ENCODE measurements at places on chromosomes 5 and 9.

DNA sequence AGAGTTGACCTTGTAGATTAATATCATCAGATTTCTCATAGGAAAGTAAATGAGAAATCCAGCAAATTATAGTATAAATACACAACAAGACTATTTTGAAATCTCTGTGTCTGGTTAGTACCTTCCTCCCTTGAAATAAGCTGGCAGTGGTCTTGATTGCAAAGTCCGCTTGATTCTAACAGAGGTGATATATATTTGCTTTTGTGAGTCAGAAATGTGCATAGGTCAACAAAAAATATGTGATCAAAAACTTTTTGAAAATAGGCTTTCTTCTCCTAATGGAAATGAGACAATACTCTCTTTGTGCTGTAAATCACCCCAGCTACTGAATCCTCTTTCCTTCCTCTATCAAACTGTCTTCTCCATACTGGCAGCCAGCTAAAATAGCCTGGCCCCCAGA is 749.2 kb upstream of the CDH10 start:
- DNase-seq = no peak

- DNase-seq = peak; percentile 65
These were observed 21.3 kb downstream of the TRMO start for GRCh38 chr9:97900738-97901565.

DNA sequence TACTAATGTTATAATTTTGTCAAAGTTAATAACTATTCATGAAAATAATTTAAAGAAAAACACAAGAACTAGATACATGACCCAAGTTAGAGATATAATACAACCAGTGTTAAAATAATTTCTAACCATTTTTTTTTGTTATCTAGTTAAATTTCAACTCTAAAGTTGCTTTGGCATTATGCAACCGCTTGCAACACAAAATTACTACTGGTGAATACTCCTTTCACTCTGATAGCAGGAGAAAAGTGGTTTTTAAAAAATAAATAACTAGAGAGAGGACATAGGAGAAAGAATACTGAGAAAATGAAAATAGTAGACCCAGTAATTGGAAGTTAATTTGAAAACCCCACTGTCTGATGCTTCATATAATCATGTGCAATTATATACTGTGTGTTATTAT is 622.4 kb upstream of the GRIN3A start:
- no peak for DNase-seq

DNA sequence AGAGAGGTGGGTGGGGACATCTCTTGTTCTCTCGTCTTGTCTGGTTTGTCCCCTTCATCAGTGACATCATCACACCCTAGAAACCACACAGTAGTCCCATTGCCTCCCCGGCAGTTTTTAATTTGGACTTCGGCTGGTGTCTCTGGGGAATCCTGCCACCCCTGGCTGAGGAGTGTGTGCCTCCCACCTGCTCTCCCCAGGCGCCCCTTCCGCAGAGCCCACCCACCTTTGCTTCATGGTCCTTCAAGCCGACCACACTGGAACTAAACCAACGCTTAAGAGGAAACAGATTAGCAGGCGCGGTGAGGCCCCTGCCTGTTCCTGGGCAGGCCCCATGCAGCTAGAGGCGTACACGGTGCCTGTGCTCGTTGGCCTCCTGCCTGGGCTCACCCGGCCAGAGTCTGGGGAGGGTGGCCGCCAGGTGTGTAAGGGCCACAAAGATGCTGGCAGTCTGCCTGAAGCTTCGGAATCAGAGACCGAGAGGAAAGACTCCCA is 107.6 kb upstream of the SPRY4 start:
- DNase-seq = peak; percentile 47

DNA sequence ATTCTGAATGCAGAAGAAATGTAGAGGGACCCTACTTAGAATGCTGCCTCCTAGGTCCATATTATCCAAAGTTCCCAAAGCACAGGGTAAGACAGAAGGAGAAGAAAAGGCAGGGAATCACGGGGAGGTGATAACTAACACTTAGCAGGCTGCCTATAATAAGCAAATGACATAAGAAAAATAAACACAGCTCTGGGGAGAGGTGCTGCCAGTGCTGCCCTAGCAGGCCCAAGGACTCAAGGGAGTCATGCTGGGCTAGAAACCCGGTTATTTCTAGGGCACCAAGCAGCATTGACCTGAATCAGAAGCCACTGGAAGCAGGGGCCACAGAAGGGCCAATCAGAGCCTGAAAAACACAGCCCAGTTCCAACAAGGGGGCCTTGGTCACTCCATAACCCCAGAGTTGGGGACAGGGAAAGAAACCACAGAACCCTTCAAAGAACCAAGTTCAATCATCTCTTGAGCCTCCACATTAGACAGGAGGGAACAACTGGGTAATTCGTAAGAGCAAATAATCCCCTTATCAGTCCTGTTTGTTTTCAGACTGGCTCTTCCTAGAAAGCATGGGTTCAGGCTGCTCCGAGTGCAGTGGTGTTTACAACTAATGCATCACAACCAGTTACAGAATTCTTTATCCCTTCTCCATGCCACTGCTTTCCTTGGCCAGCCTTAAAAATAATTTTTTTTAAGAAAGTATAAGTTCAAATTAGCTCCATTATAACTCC is 24.0 kb downstream of the NRG2 start:
- no peak for DNase-seq

- DNase-seq = no peak
These were observed 29.1 kb upstream of the NEURL1B start for GRCh38 chr5:172611913-172612312.

GRCh38 chr9:4886698-4887097 is 94.0 kb downstream of the RCL1 start:
- peak; percentile 59 for DNase-seq

DNA sequence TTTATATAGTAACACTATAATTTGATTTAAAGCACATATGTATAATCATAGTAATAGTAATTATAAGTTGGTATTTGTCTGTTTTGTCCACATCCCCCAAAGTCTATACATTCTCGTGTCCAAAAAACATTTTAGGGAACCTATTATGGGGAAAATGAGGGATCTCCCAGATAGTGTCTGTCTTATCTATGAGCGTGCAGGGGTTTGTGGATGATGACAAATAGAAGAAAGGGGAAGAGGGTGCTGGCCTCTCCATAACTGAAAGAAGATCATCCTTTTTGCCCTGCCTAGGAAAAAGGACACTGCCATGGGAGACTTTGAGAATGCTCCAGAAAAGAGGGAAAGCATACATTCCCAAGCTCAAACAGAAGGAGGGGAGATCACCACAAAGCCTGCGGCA is 45.3 kb downstream of the C5orf22 start:
- DNase-seq = no peak

DNA sequence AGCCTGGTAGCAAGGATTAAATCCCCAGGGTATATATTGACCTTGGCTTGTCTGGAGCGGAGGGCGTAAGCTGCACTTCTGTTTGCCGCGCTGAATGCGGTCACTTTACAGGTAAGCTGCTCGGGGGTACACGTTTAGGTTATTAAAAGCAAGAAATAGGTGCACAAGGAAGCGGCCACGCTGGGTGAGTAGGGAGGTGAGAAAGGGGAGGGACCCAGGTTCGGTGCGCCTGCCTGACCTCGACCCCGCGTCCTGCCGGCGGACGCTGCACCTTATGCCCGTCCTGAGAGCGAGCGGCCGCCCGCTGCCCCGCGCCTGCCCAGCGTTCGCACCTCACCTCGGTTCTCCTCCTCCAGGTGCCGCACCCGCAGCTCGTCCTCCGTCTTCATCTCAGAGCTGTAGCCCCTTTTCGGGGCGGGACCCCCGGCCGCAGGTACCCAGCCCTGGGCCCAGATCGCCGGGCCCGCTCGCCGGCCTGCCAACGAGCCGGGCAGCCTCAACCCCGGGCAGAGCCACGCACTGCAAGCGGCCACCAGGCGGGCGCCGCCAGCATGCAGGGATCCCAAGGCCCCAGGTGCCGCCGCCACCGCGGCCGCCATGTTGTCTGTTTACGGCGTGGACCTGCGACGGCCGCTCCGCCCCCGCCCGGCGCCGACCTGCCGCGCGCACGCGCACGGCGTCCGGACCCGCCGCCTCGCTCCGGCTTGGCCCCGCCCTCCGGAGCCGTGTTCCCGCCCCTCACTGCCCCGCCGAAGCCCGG is at the start of gene AUH:
AUH (minus strand) TSS at position 628 of the 760 bp plus-strand sequence; CDS start at position 599, 29 bp downstream.
- peak; percentile 96 for DNase-seq

DNA sequence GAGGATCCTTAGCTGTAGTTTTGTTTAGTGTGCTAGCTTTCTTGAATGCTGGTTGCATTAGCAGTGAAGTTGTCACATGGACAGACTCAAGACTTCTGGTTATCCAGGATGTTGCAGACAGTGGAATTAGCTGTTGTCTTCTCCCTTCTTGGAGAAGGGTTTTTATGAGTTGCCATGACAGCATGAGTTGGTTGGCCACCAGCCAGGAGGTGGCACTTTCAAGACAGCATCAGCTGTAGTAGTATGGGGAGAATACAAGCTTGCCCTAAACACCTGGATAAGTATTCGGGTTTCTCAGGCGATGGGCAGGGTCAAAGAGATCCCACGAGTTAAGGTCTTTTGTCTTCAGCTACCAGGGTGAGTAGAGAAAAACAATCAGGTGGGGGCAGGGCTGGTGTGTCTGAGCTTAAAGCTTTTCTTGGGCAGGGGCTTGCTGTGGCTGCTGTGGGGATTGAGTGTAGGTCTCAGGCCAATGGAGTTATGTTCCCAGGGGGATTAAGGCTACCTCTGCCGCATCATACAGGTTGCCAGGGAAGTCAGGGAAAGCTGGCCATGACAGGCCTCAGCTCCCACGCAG is 7.7 kb upstream of the C5orf47 start:
- DNase-seq = no peak

DNA sequence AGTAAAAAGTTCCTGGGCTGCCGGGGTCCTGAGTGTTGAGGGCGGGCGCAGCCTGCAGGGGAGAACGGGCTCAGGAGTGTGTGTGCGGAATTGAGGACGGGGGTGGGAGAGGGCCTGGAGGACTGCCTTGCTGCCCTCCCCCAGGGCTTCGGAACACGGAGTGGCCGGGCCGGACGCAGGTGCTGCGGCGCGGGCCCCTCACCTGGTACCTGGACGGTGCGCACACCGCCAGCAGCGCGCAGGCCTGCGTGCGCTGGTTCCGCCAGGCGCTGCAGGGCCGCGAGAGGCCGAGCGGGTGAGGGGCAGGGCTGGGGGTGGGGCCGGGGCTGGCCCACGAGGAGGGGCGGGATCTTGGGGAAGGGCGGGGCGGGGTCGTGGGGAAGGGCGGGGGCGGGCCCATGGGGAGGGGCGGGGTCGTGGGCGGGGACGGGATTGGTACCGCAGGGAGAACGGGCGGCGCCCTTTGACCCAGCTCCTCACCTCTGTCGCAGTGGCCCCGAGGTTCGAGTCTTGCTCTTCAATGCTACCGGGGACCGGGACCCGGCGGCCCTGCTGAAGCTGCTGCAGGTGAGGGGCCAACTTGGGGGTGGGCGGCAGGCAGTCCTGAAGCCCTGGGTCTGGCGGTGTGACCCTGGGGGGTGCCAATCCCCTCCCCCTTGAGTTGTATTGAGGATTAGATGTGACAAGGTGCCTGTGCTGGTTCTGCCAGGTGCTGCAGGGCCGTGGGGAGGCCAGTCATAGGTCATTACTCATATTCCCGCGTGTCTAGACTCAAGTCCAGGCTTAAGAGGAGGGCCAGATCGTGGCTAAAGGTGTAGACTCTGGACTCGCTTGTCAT is 7.1 kb downstream of the FPGS start:
- peak; percentile 42 for DNase-seq

GRCh38 chr9:12680757-12681156 is 12.4 kb upstream of the TYRP1 start:
- no peak for DNase-seq

DNA sequence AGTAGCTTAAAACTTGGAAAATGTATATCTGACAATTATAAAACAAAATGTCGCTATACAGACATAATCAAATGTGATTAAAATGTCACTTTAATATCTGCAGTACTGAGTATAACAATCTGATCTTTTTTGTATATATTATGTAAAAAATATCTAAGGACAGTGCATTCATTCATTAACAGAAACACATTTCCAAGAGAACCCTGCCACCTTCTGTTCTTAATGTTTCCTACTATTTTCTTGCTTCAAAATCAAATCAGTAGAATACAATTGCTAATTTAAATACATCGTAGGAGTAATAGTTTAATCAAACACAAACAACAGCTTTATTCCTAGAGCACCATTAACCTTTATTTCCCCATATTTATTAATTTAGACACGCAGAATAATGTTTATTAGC is 142.6 kb upstream of the ST8SIA4 start:
- peak; percentile 27 for DNase-seq

- DNase-seq = no peak
These were observed 1.5 kb upstream of the FXN start for GRCh38 chr9:69034071-69034470.

DNA sequence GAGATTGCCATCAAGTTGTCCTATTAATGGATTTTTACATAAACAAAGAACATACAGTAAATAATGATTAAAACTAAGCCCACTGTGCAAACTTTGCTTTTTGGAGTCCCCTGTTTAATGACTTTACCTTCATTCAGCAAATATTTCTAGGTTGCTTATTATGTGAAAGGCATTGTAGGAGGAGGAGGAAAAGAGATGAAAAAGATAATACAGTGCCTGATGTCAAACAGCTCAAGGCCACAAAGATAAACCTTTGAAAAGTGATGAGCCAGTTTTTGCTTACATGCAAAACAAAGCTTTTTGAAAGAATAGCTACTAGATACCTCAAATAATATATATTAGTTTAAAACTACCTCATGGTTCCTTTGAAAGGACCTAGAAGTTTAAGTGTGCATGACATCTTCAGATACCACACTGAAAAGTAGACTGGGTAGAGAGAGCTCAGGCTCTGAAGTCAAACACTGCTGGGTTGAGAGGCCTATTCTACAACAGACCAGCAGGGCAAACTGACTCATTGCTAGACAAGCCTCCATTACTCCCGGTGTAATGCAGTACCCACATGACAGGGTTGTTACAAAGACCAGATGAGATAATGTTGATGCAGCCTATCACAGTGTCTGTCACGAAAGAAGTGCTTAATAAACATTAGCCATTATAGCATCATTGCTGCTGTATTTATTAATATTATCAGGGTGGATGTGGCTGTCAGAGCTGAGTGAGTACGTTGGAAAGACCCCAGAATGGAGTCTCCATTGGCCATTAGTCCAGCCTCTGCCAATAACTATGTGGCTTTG is 11.8 kb downstream of the DEPDC1B start:
- DNase-seq = peak; percentile 30

- no peak for DNase-seq
These were observed 817.1 kb downstream of the TLR4 start for GRCh38 chr9:118521261-118521660.

DNA sequence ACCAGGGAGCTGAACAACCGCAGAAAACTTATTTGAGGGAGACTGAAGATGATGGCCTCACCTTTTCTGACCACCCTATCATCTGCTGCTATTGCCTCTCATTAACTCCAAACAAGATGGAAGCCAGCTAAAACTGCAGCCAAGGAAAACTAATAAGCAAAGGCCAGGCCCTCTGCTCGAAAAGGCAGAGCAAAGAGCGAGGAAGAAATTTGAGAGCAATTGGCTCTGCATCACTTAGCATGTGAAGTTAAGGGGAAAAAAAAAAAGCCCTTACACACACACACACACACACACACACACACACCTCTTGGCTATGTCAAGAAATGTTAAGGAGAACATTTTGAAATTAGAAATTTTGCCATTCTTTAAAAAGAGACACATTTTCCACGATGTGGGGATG is 228.1 kb upstream of the CYLC2 start:
- DNase-seq = no peak
